Lower lobe of right lung (tissue), 2 donors: ENCODE measurements at places on chromosomes 7 and 10. TPM values are rescaled to one million over a fixed set of nuclear protein-coding genes. Genes with fewer than 3 reads are reported as not detected.

Gene AP1S1
- 28.4 TPM for total RNA-seq

DNA sequence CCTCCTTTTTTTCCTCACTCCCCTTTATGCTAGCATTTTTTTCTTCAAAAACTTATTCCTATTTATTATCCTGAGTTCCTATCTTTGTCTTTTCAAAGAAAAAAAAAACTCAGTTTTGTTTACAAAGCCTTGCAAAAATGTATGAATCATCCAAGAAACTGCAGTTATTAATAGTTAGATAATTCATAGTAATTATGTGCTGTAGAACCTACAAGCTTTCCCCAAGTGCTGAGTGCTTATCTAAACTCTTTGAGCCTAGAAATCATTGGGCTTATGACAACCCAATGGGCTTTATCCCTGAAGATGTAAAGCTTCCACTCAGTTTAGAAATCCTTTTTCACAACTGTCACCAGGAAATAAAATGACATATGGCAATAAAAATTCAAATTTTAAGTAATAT, 145.9 kb upstream of the WNT16 start:
- no peaks in the 10 kb centered on the region for H3K4me1 ChIP-seq
- DNase-seq, result no peak
- no peaks in the 10 kb centered on the region for H3K27me3 ChIP-seq
- H3K27ac ChIP-seq, result no peak overlapping the region

DNA sequence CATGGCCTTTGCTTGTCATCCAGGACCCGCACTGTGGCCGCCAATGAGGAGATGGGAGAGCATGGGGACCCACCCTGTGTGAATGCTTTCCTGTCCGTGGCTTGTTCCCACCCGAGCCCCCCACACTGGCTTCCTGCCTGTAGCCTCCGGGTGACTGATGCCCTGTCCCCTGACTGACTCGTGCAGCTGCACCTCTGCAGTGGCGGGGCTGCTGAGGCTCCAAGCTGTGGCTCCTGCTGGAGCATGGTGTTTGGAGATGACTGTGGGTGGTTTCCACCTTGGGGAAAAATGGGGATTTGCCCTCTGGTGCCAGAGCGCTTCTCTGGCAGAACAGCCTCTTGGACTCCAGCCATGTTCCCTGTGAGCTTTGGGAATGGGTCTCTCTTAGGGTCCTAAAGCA, 2.1 kb downstream of the CAMK1D start:
- peaks cover 25% of the 10 kb centered on the region for H3K4me1 ChIP-seq
- peaks cover 3% of the 10 kb centered on the region for H3K27me3 ChIP-seq
- H3K27ac ChIP-seq, result no peak overlapping the region
- H3K4me3 ChIP-seq, result no peak overlapping the region
- H3K36me3 ChIP-seq, result no peaks in the 10 kb centered on the region
- no peak for DNase-seq

GRCh38 chr7:45290880-45291279, 133.3 kb downstream of the RAMP3 start:
- H3K4me1 ChIP-seq, result no peaks in the 10 kb centered on the region
- H3K4me3 ChIP-seq, result no peak overlapping the region
- H3K27ac ChIP-seq, result no peak overlapping the region

DNA sequence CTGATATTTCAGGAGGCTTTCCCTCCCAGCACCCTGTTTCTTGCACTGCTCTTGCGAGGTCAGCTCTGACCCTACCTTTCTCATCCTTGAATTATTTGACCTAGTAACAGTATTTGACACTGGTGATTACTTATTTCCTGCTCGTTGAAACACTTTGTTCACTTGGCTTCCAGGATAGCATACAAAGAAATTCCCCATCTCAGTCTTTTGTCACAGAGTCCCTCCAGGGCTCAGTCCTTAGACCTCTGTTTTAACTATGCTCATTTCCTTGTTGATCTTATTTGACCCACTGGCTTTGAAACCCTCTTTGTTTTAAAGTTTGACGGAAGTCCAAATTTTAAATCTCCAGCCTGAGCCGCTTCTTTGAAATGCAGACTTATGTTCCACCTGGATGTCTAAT, 29.9 kb downstream of the BMPR1A start:
- H3K4me3 ChIP-seq, result no peak overlapping the region
- no peak for DNase-seq
- peaks cover 23% of the 10 kb centered on the region for H3K4me1 ChIP-seq
- no peaks in the 10 kb centered on the region for H3K27me3 ChIP-seq

- no peak overlapping the region for H3K4me3 ChIP-seq
- H3K4me1 ChIP-seq, result no peaks in the 10 kb centered on the region
- H3K27ac ChIP-seq, result no peak overlapping the region
- no peaks in the 10 kb centered on the region for H3K27me3 ChIP-seq
- DNase-seq, result no peak
Measured at GRCh38 chr10:2296179-2296891, 559.0 kb upstream of the ADARB2 start.

GRCh38 chr10:79380125-79380945, 33.1 kb downstream of the PPIF start:
- peak; percentile 45 for DNase-seq
- H3K36me3 ChIP-seq, result peaks cover 4% of the 10 kb centered on the region
- no peak overlapping the region for H3K4me3 ChIP-seq
- no peaks in the 10 kb centered on the region for H3K27me3 ChIP-seq
- peaks cover 29% of the 10 kb centered on the region for H3K4me1 ChIP-seq

Gene ADARB2
- 0.80 TPM for total RNA-seq

Gene PLPP4
- not detected for total RNA-seq

DNA sequence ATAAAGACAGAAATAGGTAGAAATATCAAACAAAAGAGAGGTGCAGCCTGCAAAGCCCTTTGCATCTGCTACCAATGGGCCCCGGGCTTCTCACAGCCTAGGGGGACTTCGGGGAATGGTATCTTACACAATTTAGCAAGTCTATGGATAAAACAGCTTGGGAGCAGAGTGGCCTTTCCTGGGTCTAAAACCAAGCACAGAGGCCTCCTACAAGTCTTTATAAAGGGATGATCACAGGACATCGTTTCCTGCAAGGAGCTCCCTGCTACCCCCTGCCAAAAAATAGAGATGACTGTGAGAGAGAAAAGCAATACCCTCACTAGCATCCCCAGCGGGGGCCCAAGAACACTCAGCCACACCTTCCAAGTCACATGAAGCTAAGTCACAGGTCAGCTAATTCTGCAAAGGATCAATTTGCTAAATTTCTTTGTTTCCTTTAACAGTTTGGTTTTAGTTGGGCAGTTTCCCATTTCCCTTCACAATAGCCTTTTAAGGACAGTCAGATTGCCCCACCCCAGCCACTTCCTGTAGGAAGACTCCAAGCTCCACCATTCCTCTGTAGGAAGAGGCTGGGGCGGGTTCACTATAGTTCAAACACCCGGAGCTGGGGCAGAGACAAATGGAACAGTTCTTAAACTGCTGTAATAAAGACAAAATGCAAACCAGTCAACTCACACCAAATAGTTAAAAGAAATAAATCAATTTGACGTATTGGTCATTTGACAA, 105.5 kb downstream of the SLIT1 start:
- H3K27me3 ChIP-seq, result peaks cover 22% of the 10 kb centered on the region
- no peaks in the 10 kb centered on the region for H3K36me3 ChIP-seq
- H3K4me1 ChIP-seq, result no peaks in the 10 kb centered on the region
- no peak overlapping the region for H3K27ac ChIP-seq

DNA sequence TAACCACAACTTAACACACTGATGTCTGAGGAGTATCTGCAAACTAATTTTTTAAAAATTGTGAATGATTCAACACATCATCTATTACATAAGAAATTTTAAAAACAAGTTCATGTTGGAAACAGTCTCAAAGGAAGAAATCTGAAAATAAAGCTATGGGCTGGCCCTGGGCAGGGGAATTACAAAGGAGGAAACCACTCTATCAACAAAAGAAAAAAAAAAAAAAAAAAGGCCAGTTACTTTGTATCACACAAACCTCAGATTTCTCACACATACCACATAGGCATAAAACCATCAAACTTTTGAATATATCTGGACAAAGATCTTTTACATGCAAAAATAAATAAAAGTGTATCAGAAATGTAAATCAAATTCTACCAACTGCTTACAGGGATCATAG, 20.8 kb downstream of the TIAL1 start:
- H3K27me3 ChIP-seq, result no peaks in the 10 kb centered on the region
- peaks cover 91% of the 10 kb centered on the region for H3K36me3 ChIP-seq
- DNase-seq, result no peak
- H3K4me3 ChIP-seq, result no peak overlapping the region
- no peak overlapping the region for H3K27ac ChIP-seq

GRCh38 chr7:43700059-43700501, 29.2 kb downstream of the COA1 start:
- H3K27ac ChIP-seq, result no peak overlapping the region
- no peak overlapping the region for H3K4me3 ChIP-seq
- H3K4me1 ChIP-seq, result peaks cover 8% of the 10 kb centered on the region
- H3K36me3 ChIP-seq, result no peaks in the 10 kb centered on the region

Gene BMPR1A
- total RNA-seq, result 37.0 TPM

- no peak overlapping the region for H3K4me3 ChIP-seq
- H3K36me3 ChIP-seq, result no peaks in the 10 kb centered on the region
- no peak for DNase-seq
- H3K4me1 ChIP-seq, result no peaks in the 10 kb centered on the region
- H3K27ac ChIP-seq, result no peak overlapping the region
- no peaks in the 10 kb centered on the region for H3K27me3 ChIP-seq
Measured at GRCh38 chr7:85714043-85714578, 527.3 kb upstream of the SEMA3D start.

GRCh38 chr7:90889644-90890043, 293.5 kb downstream of the CDK14 start:
- no peaks in the 10 kb centered on the region for H3K4me1 ChIP-seq
- no peaks in the 10 kb centered on the region for H3K36me3 ChIP-seq
- no peak overlapping the region for H3K4me3 ChIP-seq
- H3K27me3 ChIP-seq, result no peaks in the 10 kb centered on the region
- no peak overlapping the region for H3K27ac ChIP-seq
- no peak for DNase-seq

GRCh38 chr7:130877236-130877990, 143.4 kb upstream of the KLF14 start:
- H3K36me3 ChIP-seq, result peaks cover 90% of the 10 kb centered on the region
- DNase-seq, result no peak
- peaks cover 38% of the 10 kb centered on the region for H3K4me1 ChIP-seq
- H3K27me3 ChIP-seq, result no peaks in the 10 kb centered on the region
- no peak overlapping the region for H3K4me3 ChIP-seq

DNA sequence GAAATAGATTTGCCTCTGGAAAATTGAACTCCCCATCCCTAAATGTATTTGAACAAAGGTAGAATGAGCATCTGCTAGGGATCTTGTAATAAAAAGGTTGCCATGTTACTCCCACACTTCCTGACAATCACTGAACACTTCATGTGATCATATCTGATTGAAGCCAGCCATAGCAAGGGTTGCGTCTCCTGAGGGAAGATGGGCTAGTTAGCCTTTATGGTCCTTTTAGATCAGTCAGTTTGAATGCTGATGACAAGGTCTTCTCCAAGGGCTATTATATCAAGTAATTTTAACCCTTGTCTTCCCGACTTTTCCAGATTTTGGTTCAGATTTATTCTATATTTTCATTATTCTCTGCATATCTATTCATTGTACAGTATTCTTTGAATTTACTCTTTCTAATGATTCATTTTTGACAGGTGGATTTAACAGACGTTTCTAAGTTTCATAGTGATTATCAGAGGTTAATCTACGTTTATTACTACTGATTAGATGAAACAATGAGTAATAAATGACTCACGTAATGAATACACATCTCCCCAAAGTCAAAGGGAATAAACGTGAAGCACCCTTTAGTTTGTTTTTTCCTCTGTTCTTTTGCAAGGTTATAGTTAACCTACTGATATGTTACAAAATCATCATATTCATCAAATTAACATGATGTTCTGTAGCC, 28.1 kb downstream of the CSGALNACT2 start:
- H3K36me3 ChIP-seq, result peaks cover 46% of the 10 kb centered on the region
- H3K4me1 ChIP-seq, result peaks cover 3% of the 10 kb centered on the region

DNA sequence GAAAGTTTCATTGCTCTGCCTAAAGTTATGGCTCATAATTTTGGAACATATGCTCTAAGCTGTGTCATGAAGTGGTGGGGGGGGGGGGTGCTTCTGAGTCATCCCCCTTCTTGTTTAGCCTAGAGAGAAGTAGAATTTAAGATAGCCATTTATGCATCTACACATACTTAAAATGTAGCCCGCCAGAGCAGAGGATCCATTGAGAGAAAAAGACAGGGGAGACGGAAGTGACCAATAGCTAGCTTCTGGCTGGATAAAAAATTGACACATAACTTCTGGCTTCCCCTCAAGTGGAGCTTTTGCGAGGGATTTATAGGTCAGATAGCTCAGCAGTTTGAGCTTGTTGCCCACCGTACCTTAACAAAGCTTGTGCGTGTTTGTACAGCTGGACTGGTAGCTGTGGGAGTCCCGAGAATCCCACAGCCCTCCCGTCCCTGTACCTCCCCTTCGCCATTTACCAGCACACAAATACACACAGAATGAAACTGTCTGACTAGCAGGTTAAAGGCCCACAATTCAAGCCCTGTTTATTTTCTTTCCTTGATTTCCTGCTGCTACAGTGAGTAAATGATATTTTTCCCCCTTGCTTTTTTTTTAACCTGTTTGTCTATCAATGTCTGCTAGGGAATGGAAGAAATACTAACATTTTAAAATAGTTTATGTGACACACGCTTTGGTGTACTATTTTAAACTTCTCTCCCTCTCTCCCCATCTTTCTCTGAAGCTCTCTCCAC, 232.6 kb upstream of the FERD3L start:
- no peaks in the 10 kb centered on the region for H3K36me3 ChIP-seq
- no peak for DNase-seq
- no peaks in the 10 kb centered on the region for H3K27me3 ChIP-seq
- no peak overlapping the region for H3K27ac ChIP-seq
- H3K4me1 ChIP-seq, result no peaks in the 10 kb centered on the region

Gene MRLN
- not detected for total RNA-seq

- no peaks in the 10 kb centered on the region for H3K36me3 ChIP-seq
- no peak overlapping the region for H3K4me3 ChIP-seq
- DNase-seq, result peak; percentile 77
- peaks cover 23% of the 10 kb centered on the region for H3K4me1 ChIP-seq
- no peaks in the 10 kb centered on the region for H3K27me3 ChIP-seq
Measured at GRCh38 chr10:600876-601659, 88.4 kb downstream of the DIP2C start.

Gene CYP2C19
- total RNA-seq, result not detected

GRCh38 chr10:132105302-132105995, 39.7 kb downstream of the JAKMIP3 start:
- no peaks in the 10 kb centered on the region for H3K36me3 ChIP-seq
- H3K27me3 ChIP-seq, result no peaks in the 10 kb centered on the region
- H3K27ac ChIP-seq, result no peak overlapping the region
- H3K4me3 ChIP-seq, result no peak overlapping the region
- DNase-seq, result peak; percentile 22

GRCh38 chr7:113799896-113800295, 118.9 kb downstream of the PPP1R3A start:
- H3K27me3 ChIP-seq, result no peaks in the 10 kb centered on the region
- H3K4me1 ChIP-seq, result no peaks in the 10 kb centered on the region
- no peak overlapping the region for H3K4me3 ChIP-seq
- DNase-seq, result no peak
- no peaks in the 10 kb centered on the region for H3K36me3 ChIP-seq

- no peak for DNase-seq
- H3K27ac ChIP-seq, result peak overlapping the region; percentile 50
- H3K4me3 ChIP-seq, result no peak overlapping the region
- H3K27me3 ChIP-seq, result no peaks in the 10 kb centered on the region
- peaks cover 3% of the 10 kb centered on the region for H3K36me3 ChIP-seq
Measured at GRCh38 chr10:26481914-26482550, 43.9 kb downstream of the APBB1IP start.

Gene UCMA
- total RNA-seq, result not detected

Gene PCBD1
- total RNA-seq, result 118 TPM

Gene TMEM196
- total RNA-seq, result not detected
